ENCODE measurements at places on chromosomes 4 and X.

- DNase-seq: no peak
Measured at GRCh38 chr4:3035249-3035648, 39.1 kb downstream of the HTT-AS start.

GRCh38 chrX:12946838-12947544 is 27.9 kb upstream of the TMSB4X start:
- peak; percentile 71 for DNase-seq

DNA sequence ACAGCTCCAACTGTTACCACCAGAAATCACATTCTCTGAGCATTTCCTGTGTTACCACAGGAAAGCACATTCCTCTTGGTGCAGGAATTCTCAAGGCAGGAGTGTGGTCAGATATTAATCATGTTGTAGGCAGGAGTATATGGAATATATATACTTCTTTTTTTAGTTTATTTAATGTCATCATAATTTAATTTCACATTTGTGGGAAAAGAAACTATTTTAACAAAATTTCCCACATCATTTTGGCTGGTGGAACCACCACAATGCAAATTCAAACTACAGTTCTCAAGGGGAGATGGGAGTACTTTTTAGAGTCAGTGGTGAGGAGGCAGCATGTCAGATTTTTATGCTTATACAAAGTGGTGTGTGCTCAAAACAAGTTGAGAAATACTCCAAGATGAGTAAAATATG is 139.0 kb downstream of the ATP10D start:
- DNase-seq: no peak

- DNase-seq: peak; percentile 5
Measured at GRCh38 chrX:18353931-18354368, 538 bp downstream of the SCML2 start.

- DNase-seq: no peak
Measured at GRCh38 chr4:181507938-181508337, 735.3 kb upstream of the TENM3 start.

DNA sequence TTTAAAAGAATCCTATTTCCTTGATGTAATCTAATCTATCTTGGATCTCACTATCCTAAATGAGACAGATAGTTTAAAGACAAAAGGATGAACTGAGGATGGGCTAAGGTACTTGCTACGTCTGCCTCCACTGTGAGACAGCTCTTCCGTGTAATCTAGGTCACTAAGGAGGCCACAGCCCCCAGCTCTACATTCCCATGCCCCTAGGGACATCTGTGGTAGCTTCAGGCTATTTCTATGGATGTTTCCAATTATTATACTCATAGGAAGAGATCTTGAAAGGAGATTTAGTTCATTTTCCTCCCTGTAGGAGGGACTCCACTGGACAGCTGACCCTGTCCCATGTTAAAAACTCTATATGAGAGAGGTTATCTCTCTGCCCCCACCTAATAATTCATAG is 140.8 kb upstream of the TRPC5 start:
- DNase-seq: no peak

DNA sequence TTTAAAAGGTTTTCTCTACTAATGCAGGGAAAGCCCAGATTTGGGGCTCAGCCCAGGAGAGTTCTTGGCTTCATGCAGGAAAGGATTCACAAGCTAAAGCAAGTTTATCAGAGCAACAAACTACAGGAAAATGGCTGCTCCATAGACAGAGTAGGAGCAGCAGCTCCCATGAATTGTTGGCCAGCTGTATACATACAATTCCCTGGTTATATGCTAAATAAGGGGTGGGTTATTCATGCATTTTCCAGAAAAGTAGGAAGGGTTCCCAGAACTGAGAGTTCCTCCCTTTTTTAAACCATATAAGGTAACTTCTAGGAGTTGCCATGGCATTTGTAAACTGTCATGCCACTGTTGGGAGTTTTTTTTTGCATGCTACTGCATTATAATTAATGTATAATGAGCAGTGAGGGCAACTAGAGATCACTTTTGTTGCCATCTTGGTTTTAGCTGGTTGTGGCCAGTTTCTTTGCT is 2.6 kb downstream of the C4orf33 start:
- DNase-seq: no peak

GRCh38 chrX:41796046-41796445 is 72.1 kb downstream of the GPR82 start:
- no peak for DNase-seq

DNA sequence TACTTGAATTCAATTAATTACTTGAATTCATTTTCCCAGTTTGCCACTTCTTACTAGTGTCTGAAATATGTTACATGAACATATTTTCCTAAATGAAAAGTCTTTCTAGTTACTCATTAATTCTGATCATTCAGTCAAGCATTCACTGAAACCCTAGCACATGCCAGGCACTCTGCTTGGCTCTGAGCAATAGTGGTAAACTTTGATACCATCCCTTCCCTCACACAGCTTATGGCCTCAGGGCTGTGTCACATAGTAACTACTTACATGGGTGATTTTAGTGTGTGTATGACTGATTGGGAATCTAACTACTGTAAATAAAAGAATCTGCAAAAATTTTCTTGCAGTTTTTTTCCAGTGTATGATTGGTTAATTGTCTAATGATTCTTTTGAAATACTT is 32.7 kb downstream of the METAP1 start:
- no peak for DNase-seq

GRCh38 chr4:52640808-52641565 is 18.1 kb downstream of the USP46 start:
- no peak for DNase-seq

DNA sequence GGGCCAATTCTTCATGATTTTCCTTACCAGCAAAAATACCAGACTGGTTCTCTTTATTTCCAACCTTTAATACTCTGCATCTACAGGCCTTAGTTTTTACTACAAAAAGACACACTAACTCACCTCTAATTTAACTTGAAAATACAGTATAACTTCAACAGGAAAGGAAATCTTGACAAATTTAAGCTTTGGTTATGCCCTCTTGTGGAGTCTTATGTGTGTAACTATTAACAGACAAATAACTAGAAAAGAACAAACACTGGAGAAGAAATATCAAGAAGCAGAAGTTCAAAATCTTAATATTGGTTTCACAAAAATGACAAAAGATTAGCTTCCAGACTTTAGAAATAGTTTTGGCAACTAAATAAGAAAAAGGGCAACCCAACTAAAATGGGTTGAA is 33.0 kb downstream of the PPA2 start:
- no peak for DNase-seq

DNA sequence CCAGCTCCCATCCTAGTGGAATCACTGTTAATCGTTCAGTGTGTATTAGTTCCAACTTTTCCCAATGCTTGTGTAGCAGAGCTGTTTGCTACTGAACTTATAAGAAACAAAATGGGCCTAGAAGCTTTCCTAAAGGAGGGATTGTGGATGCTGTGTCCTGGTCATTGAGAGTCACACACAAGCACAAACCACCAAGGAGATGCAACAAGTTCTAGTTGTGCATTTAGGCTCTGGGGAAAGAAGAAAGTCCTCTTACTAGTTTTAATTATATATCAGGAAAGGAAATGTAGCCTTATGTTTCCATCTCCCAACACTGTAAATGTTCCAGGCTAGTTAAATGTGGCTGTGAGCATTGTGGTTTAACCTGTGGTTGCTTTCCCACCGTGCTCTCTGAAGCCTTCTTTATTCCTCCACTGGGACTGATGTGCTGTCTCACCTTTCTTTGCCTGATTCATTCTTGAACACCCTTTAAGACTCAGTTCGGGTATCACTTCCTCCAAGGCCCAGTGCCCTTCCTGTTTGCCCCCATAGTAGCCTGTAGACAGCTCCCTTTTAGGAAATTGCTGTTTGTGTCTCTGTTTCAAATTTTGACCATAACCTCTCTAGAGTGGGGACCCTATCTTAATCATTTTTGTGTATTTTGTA is 34.3 kb downstream of the ATP10D start:
- no peak for DNase-seq

GRCh38 chr4:94598758-94599157 is 147.0 kb downstream of the PDLIM5 start:
- no peak for DNase-seq

- no peak for DNase-seq
Measured at GRCh38 chrX:133749370-133749769, 236.0 kb downstream of the GPC3 start.

- no peak for DNase-seq
Measured at GRCh38 chr4:99859618-99860017, 34.6 kb downstream of the LAMTOR3 start.
